ENCODE measurements at places on chromosomes 3 and 15.

GRCh38 chr15:52378746-52379394 lies 83.3 kb upstream of the MYO5C start:
- DNase-seq, result no peak

- no peak for DNase-seq
These were observed 124.5 kb downstream of the RAB11A start for GRCh38 chr15:65993762-65994161.

DNA sequence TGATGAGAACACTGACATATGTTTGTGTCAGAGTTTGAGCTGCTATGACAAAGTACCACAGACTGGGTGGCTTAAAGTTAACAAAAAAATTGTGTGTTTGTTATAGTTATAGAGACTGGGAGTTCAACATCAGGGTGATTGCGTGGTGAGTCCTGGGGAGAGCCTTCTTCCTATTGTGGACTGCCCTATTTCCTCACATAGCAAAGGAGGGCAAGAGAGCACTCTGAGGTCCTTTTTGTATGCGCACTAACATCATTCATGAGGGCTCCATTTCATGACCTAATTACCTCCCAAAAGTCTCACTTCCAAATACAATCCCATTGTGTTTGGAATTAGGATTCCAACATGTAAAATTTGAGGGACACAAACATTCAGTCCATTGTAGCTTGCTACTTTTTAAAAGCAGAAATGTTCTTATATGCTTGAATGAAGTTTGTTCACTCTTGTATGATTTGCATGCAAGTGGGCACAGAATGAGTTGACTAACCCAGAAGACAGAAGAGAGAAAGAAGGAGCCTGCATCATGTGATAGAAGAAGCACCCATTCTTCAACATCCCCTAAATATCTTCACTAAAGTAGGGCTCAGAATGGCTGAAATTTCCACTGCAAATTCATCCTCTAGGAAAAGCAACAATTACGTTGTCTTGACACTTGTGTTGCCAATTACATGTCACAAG lies 18.9 kb upstream of the ALCAM start:
- no peak for DNase-seq

GRCh38 chr15:60115579-60116380 lies 111.7 kb downstream of the FOXB1 start:
- no peak for DNase-seq

Measured in CD4-positive, alpha-beta T cell treated with Interleukin-6 for 4 hours (primary cell).